Suprapubic skin (tissue), 4 donors: ENCODE measurements at places on chromosomes 13 and 19.

- no peak for DNase-seq
These were observed 1563.2 kb upstream of the MIR17HG start for GRCh38 chr13:89784161-89784809.

- no peak for DNase-seq
These were observed 159.1 kb upstream of the KL start for GRCh38 chr13:32857077-32857476.

DNA sequence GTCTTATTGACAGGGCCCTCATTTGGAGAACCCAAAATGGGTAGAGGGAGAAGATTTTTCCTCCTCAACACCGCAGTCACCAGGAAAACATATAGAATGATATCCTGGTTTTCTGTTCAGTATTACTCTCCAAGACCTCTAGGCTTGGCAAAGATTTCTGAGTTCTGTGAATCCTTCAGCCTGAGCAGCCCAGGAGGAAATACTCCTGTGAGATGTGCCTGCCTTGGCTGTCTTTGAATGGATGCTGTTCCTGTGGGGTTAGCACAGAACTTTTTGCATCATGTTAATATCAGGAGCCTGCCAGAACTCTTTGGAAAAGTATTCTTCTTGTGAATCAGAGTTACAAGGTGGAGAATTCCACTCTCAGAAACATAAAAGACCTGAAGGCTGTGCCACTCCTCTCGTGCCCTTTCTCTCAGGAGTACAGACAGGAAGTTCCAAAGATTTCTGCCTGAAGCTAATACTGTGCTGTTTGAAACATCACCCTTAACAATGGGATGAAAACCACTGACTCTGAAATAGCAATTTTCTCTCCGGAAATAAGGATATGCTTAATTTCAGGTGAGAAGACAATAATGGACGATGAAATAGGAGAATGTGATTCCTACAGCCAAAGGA is 520.1 kb upstream of the NBEA start:
- DNase-seq: no peak

- no peak for DNase-seq
These were observed 66.3 kb downstream of the MCF2L start for GRCh38 chr13:113035213-113035800.

DNA sequence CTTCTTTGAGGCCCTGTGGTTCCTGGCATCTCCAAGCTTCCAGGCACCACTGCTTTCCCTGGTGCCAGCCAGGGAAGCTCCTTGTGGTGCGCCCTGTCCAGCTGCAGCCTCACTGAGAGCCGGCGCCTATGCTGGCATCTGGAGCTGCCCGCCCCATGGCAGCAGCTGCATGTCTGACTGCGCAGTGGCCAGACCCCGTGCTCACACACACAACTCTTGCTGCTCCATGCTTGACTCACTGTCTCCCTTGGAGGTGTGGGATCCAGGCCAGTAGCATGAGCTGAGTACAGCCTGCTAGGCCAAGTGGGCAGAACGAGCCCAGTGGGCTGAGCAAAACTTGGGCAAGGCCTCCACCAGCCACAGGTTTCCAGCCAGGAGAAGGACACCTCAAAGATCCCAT is 11.5 kb upstream of the SUPT20H start:
- no peak for DNase-seq

GRCh38 chr13:98613591-98613990 is 36.7 kb upstream of the STK24 start:
- DNase-seq: no peak

DNA sequence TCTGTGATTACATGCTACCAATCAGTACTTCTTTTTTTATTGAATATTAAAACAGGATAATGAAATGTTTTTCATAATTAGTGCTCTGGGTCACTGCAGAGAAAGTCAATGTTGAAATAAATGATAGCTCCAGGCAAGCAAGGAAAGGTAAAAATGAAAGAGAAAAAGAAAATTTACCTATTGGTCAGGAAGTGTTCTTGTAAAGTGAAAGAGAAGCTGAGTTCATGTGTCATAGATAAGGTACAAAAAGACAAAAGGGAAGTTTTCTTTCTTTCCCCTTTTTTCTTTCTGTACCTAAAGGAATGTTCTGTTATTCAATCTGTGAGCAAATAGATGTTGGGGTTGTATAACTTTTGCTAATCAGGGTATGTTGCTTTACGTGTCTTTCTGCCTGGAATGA is 197.0 kb downstream of the PCDH9 start:
- DNase-seq: no peak

- no peak for DNase-seq
These were observed 1.3 kb upstream of the LCP1 start for GRCh38 chr13:46183018-46183946.

DNA sequence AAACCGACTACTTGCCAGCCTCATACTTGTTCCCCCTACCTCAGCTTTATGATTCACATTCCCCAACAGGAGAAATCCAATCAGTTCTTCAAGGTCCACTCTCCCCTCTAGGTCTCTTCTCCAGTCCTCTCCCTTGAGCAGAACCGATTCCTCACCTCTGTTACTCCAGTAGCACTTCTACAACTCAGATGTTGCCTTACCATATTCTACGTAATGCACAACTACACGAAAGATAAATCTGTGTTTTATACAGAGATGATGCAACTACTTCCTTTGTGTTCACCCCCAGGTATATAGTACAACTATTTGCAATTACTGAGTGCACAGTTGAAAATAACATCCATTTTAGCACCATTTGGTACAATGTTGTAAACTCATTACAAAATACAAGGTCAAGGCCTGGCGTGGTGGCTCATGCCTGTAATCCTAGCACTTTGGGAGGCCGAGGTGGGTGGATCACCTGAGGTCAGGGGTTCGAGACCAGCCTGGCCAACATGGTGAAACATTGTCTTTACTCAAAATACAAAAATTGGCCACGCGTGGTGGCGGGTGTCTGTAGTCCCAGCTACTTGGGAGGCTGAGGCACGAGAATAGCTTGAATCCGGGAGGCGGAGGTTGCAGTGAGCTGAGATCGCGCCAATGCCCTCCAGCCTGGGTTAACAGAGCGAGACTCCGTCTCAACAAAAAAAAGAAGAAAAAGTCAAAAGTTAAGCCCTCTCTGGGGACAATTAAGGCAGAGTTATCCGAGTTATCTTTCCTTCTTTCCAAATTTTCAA is 2.8 kb upstream of the WBP4 start:
- DNase-seq: no peak

- DNase-seq: no peak
These were observed 26.0 kb downstream of the VSTM2B start for GRCh38 chr19:29551774-29552173.

DNA sequence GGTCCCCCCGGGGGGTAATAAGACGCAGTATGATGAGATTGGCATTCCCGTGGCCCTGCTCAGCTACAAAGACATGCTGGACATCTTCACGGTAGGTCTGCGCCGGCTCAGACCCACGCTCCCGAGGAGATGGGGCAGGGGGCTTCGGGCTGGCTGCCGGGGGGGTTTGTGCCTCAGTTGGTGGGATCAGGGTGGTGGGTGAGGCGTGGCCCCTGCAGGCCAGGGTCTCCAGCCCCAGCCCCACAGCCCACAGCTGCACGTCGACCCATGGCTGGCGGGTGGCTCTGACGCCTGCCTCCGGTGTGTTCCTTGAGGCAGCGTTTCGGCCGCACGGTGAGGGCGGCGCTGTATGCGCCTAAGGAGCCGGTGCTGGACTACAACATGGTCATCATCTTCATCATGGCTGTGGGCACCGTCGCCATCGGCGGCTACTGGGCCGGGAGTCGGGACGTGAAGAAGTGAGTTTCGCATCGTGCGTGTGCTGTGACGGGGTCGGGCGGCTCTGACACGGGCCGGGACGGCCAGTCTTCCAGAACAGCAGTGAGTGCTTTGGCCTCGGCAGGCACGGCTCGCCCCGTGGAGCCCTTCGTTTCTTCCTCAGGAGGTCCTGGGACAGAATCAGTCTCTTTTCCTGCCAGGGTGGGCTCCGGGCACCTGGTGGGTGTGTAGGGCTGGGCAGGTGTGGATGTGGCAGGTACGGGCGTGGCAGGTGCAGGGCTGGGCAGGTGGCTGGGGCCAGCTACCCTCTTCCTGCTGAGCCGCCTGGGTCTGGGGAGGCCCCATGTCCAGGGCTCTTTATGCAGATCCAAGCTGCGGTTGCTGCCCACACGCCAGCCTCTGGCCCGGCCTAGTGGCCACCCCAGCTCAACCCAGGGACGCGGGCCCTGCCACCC is 10.5 kb downstream of the SPPL2B start:
- DNase-seq: no peak

DNA sequence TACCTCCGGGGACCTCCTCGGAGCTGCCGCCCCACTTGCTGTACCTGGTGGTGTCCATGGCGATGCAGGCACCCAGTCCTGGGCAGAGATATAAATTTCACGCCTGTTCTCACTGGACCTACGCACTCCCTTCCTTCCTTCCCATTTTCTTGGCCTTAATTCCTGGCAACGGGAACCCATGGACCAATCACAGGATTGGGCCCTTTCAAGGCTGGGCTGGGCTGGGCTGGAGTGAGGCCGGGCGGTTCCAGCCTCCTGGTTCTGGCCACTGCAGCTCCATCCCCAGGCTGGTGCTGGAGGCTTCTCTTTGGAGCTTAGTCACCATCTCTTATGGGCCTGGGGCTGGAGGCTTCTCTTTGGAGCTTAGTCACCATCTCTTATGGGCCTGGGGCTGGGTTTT is at the start of gene CLEC4G:
Gene CLEC4G (minus strand): TSS at position 66 of the 400 bp plus-strand sequence. CDS start 8 bp downstream, at position 58.
- DNase-seq: no peak

DNA sequence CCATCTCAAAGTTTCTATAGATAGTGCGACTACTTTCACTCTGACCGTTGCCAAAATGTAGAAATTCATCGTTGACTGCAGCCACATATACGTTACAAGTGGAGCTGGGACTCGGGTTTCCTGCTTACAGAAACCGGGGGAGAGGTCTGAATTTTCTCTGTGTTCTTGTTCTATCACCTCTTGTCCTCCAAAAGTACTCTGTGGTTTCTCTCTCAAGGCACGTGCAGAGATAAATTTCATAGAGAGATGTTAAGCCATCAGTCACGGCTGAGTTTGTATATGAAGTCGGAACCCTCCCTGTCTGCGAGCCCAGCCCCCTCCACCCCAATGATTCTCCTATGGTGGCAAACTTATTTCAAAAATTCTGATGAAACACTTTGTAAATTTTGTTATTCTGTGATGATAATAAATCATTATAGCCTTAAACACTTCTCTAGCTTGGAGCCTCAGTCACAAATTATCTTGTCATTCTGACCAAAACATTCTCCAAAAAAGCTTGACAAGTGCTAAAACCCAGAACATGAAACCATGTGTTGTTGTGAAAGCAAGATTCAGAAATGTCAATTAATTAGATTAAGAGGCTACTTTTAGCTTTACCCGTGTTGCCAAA is 87.5 kb downstream of the TSHZ3 start:
- no peak for DNase-seq

DNA sequence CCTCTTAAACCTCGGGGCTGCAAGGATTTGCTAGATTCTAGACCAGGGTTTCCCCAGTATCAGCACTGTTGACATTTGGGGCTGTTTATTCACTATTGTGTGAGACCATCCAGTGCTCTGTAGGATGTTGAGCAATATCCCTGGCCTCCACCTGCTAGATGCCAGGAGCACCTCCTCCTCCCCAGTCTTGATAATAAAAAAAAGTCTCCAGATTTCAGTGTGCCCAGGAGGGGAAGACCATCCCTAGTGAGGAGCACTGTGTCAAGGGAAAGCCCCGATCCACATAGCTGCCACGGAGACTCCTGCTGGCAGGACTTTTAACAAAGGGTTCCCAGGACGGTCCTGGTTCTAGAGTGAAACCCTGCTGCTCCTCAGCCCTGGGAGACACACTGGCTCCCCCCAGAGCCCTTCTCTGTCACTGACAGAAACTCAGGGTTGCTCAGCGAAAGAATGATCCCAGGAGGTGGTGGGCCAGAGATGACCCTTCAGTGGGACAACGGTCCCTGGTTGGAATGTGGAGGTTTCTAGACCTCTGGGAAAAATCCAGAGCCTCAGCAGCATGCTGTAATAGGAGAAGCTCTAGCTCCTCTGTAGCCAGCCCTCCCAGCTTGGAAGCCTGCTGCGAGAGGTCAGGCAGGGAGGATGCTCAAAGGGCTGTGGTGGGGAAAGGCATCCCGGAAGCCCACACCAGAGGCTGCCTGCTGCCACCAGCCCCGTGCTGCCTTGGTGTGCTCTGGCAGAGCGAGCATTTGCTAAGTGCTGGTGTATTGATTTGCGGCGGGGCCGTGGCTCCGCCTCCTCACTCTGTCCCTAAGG is 20.3 kb downstream of the LYL1 start:
- DNase-seq: no peak

DNA sequence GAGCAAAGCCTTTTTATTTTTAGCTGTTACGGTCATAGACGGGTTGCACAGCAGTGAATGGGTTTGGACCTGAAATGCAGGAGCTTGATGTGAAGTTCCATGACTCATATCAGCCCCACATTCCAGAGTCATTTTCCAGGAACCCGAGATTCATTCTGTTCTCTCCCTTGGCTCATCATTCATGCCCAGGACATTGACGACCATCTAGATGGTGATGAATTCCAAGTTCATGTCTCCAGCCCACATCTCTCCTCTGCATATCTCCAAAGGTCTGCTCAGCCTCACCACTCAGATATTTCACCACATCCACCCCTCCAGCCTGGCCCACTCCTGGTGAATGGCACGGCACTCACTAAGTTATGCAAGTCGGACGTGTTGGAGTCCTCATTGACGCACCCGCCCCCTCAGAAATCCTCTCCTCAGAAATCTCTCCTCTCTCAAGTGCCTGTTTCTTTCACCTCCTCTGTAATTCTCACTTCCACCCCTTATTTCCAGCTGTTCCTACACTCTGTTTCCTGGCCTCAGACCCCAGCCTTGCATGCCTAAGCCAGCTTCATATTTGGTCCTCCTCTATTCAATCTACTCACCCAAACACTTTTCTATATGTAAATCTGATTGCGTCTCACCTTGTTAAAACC is 83.1 kb downstream of the ALOX5AP start:
- no peak for DNase-seq

GRCh38 chr13:112688560-112689302 is 1.1 kb upstream of the ATP11A start:
- DNase-seq: peak; percentile 61

DNA sequence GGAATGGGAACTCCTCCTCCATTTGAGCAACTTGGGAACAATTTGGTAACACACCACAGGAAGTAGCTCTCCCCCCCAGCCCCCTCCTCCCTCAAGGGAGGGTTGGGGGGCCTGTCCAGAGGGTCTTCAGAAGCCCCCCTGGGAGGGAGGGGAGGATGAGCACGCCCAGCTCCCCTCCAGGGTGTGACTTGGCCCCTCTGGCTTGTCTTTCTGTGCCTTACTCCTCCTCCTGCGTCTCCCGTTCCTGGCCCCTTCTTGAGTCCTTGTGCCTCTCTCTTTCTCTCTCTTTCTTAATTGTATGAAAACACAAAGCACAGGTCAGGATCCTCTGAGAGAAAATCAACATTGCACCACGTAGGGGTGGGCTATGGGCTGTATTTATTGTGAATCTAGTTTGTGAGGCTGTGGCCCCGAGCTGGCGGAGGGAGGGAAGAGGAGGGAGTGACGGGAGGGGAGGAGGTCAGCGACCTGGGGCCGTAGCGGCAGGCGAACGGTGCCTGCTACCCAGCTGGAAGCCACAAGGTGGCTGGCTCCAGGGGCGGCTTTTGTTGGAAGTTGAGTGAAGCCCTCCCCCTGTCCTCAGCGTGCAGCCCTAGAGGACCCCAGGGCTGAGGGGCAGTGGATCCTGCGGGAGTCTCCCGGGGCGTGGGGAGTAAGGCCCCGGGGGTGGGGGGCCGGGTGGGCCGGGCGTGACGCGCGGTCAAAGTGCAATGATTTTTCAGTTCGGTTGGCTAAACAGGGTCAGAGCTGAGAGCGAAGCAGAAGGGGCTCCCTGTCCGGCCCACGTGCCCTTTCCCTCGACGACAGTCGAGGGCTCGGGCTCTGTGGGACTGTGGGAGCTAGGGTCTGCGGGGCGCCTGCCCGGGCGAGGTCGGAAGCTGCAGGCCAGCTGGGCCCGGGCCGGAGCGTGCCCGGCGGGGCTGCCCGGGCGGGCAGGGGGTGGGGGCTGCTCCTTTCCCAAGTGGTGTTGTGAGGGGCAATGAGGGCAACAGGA is 6.4 kb downstream of the LYL1 start:
- no peak for DNase-seq

- no peak for DNase-seq
These were observed 1064.4 kb downstream of the UQCRFS1 start for GRCh38 chr19:28148554-28148953.
